ENCODE measurements at places on chromosomes 11 and 22. TPM values are rescaled to one million over a fixed set of nuclear protein-coding genes. Genes with fewer than 3 reads are reported as not detected.

- peak; percentile 87 for DNase-seq
These were observed 4.8 kb downstream of the TRIM3 start for GRCh38 chr11:6468712-6469495.

DNA sequence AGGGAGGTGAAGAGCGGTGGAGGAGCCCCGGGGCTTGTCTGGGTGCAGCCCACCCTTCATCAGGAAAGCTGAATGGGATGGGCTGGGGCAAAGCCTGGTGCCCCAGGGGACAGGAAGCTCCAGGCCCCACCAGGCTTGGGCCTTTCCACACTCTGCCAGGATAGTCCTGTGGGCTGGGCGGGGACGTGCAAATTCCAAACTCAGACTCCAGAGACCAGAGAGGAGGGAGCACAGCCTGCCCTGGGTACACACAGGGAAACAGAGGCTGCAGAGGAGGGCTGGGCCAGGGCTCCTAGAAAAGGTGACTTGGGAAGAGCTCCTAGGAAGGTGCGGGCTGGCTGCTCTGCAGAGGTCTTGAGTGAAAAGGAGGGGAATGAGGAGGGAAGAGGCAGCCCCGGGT is 124.7 kb downstream of the MED15 start:
- no peak for DNase-seq

DNA sequence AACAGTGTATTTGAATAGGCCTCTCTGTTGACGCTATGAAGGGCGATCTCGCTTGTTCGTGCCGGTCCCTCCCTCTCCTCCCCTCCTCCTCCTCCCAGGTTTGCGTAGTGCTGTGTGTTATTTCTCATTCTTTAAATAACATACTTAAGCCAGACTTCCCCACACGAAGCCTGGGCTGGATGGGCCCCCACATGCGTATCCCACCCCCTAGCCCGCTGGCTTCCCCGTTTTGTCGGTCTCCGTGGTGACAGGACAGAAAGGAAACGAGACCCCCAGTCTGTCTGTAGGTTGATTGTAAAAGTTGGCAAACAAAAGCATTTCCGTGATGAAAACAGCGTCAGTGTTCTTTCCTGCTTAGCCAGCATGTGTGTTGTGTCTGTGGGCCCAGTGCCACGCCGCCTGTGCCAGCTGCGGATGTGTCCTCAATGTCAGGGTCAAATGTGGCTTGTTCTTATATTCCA is 27.3 kb downstream of the FAM118A start:
- no peak for DNase-seq

The LRRC56 gene
- total RNA-seq: 0.28 TPM

The TREH gene
- total RNA-seq: not detected

The C1QTNF4 gene
- not detected for total RNA-seq

DNA sequence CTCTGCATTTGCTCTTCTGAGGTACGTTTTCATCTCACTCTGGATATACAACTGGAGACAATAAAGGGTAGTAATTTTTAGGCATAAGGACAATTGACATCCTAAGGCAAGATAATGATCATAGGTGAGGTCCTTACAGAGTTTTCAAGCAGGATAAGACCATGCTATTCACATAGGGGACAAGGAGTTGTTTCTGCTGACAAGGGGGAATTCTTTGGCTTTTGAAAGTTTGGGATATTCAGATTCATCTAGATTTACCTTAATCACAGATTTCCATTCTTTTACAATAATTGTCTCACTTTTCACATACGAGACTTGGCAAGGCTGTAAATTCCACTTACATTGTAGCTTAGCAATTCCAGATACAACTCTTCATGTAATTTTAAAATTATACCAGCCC is 256.2 kb downstream of the AASDHPPT start:
- DNase-seq: no peak

DNA sequence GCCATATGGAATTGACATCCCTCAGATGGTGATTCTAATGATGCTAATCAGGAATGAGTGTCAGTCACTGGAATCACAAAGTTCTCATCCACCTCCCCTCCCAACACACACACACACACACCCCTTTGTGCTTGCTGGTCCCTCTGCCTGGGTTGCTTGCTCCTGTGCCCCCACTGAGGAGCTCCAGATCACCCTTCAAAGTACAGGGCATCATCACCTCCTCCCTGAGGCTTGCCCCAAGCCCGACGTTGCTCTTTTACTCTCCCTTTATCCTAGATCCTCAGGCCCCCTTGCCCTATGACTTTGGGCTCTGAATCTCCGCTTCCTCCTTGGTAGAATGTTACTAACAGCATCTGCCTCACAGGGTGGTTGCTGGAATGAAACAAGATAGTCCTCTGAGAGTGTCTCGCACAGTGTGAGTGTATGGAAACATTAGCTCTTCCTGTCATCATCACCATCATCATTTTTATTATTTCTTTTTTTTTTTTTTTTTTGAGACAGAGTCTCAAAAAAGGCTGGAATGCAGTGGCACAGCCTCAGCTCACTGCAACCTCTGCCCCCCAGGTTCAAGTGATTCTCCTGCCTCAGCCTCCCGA is 3.4 kb downstream of the TOM1 start:
- no peak for DNase-seq

The ZBED4 gene
- 9.3 TPM for total RNA-seq

The RTN3 gene
- total RNA-seq: 31.2 TPM

- no peak for DNase-seq
These were observed 3.7 kb upstream of the PACSIN2 start for GRCh38 chr22:43018615-43019014.

- peak; percentile 27 for DNase-seq
These were observed 82.2 kb upstream of the SEPTIN5 start for GRCh38 chr22:19631899-19632667.

DNA sequence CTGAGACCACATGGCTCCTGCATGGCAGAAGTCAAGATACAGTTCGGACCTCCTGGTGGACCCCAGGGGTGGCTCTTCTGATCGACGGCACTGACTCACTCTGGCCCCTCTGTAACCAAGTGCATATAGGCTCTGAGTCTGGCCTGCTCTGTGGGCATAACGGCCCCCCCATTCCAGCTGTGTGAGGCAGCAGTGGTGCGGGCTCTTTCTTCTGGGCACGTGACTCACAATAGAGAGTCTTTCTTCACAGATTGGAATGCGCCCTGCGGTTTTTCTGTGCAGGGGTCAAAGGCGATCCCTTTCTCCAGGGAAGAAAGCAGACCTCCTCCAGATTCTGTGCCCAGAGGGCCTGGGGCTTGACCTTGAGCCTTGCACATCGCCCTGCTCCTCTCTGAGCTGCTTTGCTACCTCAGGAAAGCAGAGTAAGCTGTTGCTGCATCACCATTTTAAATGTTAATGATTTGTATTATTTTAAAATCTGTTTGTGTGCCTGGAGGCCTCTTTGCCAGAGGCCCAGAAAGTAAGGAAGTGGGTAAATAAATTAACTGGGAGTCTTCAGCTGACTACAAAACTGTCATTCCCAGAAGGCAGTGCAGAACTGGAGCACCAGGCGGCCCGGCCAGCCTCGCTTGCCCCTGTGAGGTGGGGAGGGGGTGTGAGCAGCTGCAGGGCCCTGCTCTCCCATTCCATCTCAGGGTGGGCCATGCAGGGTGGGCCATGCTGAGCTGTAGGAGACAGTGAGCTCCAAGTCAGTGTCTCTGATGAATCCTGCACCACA is 199.0 kb downstream of the GRIK4 start:
- peak; percentile 87 for DNase-seq

The MISFA gene
- 1.1 TPM for total RNA-seq

The NAT10 gene
- total RNA-seq: 34.8 TPM

- no peak for DNase-seq
These were observed 23.8 kb downstream of the TEF start for GRCh38 chr22:41405588-41405987.

DNA sequence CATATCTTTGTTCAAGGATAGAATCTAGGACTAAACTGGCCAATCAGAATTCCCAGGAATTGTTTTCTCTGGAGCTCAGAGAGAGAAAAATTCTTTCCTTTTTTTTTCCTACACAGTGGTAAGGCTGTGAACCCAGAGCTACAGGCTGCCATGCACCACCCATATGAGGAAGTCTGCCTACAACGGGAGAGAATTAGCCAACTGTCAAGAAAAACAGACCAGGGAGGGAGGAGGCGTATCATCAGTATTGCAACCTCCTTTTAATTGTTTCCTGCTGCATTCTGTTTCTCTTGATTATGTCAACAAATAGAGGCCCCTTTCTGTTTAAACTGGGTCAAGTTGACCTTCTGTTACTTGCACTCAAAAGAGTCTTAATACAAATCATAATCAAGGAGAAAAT is 176.5 kb upstream of the UBASH3B start:
- DNase-seq: no peak

The POTEH gene
- total RNA-seq: not detected

DNA sequence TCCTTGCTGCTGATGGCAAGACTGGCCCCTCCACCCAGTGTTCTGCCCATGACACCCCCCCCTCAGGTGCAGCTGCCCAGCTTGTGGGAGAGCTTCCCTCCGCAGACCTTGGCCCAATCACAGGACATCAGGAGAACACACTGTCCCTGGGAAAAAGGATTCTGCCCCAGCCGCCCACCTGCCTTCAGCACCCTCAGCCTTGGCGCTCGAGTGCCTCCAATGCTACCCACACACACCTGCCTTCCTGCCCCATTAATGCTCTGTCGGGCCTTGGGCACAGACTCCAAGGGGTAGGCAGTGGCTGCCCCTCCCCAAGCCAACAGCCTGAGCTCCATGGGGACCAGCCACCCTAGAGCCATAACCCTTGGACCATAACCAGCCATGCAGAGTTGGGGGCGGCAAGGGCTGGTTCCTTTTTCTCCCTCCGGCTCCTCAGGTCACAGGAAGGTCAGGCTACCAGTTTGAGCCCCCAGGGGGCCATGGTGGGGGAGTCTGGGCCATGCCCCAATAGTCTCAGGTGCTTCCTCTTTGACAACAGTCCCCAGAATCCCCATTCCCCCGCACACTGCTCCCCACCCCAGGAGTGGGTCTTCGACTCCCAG is 1.3 kb upstream of the ZNF70 start:
- DNase-seq: no peak

Data from IMR-90 (cell line).